ENCODE measurements at places on chromosomes 2 and 18.
A peak's percentile ranks its signal among the peaks of the same experiment; 100 is the strongest.

GRCh38 chr2:176109192-176109901 is 2.3 kb downstream of the HOXD11 start:
- DNase-seq = no peak

GRCh38 chr2:27954771-27955383 is 64.3 kb downstream of the BABAM2 start:
- DNase-seq = no peak

GRCh38 chr2:232377319-232377718 is 1.2 kb upstream of the ALPP start:
- no peak for DNase-seq

DNA sequence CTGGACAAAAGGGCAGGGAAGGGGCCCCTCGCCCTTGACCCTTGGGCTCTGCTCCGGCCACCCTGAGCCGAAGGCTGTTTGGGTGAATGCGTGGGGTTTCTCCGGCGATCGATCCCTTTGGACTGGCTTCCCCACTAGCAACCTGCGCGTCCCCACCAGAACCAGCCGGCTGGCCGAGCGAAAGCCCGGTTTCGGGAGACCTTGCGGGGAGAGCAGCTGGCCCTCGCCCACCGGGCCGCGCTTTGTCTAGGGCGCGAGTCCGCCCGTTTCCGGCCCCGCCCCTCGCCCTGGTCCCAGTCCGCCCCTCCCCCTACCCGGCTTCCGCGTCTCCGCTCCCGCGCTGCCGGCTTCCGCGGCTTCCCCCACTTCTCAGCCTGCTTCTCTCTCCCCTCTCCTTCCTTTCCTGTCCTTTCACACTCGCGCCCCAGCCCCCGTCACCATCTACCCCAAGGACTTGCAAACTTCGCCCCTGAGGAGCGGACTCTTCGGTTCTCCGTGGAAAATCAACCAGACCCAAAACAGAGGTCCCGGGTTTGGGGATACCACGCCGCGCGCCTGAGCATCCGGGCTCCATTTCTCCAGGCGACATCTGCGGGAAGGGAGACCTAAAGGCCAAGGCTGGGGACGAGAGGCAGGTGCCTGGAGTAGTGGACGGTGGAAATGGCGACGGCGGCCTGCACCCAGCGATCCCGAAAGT is 48.0 kb upstream of the ATP6V1B1 start:
- DNase-seq = peak; percentile 77

DNA sequence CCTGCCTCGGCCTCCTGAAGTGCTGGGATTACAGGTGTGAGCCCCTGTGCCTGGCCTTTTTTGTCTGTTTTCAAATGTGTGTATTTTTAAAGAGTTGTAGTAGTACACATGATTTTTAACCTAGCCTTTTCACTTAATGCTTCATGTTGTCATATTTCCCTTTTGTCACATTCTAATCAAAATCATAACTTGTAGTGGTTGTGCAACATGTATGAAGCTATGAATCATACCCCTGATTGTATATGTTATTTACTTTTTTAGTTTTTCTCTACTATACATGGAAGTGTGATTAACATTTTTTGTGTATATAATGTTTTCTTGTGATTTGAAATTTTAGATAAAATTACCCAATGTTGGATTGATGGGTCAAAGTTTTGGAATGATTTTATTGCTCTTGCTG is 8.5 kb downstream of the GEN1 start:
- DNase-seq = no peak

- DNase-seq = no peak
Measured at GRCh38 chr18:3652380-3653262, 202.6 kb downstream of the TGIF1 start.

- DNase-seq = no peak
Measured at GRCh38 chr2:181886192-181886591, 5.3 kb upstream of the ITPRID2 start.

- no peak for DNase-seq
Measured at GRCh38 chr2:41694536-41695049, 353.2 kb upstream of the PKDCC start.

DNA sequence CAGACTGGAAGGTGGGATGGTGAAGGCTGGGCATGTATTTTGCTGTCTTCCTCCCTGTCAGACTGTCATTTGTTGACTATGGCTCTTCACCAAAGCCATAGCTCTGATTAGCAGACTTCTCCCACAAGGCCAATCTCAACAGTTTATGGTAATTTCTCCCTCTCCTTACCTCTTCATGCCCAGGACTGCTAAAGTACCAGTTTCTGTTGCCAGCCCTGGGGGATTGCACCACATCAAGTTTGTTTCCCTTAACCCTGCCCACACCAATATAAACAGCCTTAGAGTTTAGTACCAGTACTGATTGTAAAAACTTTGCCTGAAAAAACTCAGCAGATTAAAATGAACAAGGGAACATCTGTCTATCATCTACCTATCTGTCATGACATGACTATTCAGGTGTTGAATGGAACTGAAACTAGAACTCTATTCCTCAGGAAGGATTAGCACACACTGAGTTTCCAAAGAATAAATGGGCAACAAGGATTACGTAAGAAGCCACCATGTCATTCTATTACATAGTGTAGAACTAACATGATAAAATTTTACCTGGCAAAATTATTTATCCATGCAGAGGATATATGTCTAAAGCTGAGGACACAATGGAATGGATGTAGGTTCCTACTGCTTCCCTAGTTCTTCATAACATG is 13.7 kb downstream of the FEZ2 start:
- no peak for DNase-seq

GRCh38 chr18:74482697-74483096 is 13.5 kb upstream of the CNDP2 start:
- no peak for DNase-seq

GRCh38 chr18:24108641-24109040 is 30.2 kb upstream of the CABYR start:
- no peak for DNase-seq

DNA sequence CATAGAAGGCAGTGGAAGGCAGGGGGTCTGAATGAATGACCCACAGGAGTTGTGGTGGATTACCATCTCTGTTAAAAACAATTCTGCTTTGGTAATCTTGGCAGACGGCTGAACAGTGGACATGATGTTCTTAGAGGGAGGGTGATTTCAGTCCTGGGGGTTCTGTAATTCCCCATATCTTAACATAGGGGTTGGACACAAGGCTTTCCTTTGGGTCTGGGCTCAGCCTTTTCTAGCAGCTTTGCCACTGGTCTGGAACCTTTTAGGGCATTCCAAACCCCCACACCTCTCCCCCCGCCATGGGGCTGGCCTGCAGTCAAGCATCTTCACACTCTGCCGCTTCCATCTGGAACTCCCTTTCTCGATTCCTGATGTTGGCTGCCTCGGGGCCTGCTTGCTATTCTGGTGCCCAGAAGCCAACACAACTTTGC is 50.3 kb downstream of the RPL37A start:
- no peak for DNase-seq

GRCh38 chr18:61554117-61554776 is 221.0 kb downstream of the CDH20 start:
- DNase-seq = no peak

DNA sequence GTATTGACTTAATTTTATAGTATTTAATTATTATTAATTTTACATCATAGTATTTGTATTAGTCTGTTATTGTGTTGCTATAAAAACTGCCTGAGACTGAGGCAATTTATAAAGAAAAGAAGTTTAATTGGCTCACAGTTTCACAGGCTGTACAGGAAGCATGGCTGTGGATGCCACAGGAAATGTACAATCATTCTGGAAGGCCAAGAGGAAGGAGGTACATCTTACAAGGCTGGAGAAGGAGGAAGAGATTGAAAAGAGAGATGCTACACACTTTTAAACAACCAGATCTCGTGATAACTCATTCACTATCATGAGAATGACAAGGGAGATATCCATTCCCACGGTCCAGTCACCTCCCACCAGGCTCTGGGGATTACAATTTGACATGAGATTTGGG is 2019.4 kb upstream of the PIK3C3 start:
- DNase-seq = no peak

- no peak for DNase-seq
Measured at GRCh38 chr2:237729681-237730475, 68.7 kb upstream of the RBM44 start.

DNA sequence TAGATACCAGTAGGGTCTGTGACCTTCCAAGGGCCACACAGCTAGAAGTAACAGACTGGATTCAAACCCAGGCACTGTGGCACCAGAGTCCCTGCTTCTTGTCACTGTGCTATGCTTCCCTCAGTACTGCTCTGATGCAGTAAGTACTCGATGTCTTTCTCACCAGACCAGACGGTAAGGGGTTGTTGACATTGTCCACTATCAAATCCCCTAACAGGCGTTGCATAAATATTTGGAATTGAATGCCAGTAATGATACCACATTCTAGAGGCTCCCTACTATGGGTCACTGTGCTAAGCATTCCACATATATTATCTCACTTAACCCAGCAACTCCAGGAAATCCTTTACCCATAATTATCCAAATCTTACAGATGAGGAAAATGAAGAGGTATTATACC is 223.1 kb downstream of the C1D start:
- no peak for DNase-seq

DNA sequence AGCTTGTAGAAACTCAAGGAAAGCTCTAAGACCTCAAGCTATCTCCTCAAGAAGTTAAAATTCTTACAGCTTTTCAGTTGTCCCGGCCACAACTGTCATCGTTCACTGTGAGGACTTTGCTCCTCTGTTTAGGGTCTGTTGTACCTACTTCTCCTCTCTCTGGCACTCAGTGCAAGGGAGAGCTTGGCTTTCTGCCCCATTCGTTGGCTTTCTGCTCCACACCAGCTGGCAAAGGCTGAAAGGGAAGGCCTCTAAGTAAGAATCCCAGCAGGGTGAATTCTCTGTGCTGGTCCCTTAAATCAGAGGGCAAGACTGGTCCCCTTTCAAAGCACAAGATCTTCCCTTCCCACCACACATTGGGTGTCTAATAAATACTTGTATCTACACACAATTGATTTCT is 17.3 kb downstream of the ZBTB7C start:
- DNase-seq = peak; percentile 62

- no peak for DNase-seq
Measured at GRCh38 chr2:136392897-136393505, 275.1 kb upstream of the CXCR4 start.

DNA sequence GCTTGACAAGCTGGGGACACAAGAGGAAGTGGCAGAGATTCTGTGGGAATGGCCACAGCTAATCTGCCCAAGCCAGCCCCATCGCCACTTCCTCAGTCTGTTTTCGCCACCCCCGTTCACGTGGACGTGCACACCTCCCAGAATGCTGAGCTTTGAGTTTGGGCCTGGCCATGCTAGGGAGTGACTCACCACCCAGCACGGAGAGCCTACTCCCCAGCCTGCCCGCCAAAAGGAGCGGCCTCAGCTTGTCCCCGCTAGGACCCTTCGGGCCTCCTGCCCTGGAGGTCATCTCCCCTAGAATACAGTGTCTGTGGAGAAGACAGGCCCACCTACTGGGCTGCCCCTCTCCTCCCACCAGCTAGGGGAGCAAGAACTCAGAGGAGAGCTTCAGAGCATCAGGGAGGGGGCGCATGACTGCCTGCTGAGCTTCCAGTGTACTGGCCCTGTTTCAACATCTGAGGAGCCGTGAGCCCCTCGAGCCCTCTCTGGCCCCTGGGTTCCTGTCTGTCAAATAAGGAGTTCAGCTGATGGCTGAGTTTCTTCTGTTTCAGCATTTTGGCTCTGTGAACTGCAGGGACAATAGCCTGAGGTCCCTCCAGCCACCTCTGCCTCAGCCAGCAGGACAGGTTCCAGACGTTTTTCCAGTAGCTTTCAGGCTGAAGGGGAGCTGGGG is 5.1 kb downstream of the SLC35F6 start:
- no peak for DNase-seq

All from NCI-H1092 (cell line).